ENCODE measurements at places on chromosomes 7 and 10.

DNA sequence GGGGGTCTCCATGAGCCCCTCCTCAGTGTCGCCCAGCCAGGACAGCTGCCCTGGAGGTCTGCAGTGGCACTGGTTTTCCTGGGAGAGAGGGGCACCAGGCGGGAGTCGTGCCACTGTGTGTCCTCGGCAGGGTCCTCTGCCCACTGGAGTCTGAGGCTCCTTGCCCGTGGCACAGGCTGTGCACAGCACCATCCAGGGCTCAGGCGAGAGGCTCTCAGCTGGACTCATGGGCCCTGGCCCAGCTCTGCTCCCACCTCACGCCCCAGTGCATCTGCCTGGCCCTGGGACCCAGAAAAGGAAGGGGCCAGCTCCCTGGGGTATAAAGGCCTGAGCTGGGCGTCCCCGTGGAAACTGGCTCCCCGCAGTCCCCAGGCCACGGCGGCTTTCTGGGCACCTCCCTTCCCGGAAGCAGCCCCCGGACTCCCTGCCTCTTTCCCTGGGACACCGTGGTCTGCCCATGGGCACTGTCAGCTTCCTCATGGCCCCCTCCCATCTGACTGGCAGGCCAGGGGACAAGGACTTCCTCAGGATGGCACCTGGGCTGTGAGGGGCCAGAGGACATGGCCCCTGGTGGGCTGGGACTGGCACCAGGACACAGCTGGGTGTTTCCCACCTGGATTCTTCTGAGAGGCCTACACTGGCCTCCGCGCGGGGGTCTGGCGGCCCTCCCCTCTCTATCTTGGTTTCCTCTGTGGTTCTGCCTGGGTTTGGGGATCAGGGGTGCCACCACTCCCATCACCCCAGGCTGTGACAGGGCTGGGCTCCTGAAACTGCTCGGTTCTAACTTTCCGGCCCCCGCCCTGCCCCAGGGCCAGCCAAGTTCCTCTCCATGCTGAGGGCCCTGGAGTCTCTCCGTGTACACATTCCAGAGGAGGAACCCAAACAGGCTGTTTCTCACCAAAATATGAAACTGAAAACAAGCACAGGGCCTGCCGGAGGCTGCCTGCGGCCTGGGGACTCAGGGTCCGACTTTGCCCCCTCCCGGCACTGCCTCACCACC is 5.5 kb downstream of the FOXL3 start:
- DNase-seq: no peak

- DNase-seq: no peak
Measured at GRCh38 chr10:10490581-10490980, 527.1 kb upstream of the CELF2 start.

DNA sequence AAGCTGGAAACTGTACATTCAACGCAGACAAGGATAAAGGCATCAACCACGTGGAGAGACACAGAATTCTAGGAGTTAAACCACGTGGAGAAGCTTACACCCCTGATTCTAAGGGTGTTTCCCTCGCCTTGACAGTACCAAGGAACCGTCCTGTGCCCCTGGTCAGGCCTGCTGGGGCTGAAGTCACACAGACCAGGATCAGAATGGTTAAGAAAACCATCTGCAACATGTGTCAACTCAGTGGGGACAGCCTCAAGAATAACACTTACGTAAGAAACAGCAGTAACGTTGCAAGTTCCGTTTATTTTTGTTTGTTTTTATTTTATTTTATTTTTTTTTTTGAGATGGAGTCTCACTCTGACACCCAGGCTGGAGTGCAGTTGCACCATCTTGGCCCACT is 55.6 kb downstream of the CHST15 start:
- no peak for DNase-seq

DNA sequence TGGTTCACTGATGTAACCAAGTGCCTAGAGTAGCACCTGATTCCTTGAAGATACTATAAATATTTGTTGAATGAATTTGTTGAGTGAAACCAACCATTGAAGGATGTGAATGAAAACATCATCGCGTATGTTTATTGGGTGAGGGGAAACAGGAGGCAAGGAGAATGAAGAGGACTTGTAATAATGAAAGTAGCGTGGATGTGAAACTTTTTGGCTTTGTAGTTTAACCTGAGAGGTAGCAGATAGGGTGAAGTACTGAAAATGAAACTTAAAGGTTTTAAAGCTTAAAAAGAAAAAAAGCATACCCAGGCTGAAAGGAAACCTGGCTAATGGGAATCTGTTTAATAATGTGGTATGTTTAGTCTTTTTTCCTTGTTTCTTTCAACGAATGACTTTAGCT is 5.2 kb downstream of the CCNY start:
- DNase-seq: no peak

DNA sequence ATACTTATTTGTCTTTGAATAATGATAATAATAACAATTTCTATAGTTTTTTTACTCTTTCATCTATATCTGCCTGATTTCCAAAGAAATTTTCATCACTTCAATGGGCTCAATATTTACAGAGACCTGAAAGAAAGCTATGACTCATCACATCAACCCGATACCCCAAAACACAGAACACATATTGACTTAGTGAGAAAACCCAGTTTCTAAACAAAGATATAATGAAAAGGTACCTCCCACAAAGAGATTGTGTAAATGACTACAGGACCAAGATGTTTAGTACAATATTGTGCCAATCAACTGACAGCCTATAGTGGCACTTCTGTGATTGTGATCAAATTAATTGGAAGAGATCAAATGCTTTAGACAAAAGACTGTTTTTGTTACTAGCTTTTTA is 133.9 kb downstream of the PCDH15 start:
- no peak for DNase-seq

- DNase-seq: no peak
Measured at GRCh38 chr7:28629216-28629842, 217.0 kb downstream of the CREB5 start.

DNA sequence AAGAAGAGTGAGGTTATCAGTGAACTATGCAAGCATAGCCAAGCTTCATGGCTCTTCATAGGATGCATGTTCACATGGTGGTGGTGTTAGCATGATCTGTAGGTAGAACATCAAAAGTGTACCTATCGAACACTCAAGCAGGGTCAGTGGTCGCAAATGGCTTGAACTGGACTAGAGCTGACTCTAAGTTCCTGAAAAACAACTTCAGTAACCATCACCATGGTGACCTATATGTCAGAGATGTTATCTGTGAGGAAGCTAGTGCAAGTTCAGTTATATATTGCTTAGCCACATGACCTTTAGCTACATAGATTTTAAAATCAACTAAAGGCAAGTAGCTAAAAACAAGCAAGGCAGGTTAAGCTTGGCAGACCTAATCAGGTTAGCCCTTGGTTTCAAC is 163.1 kb upstream of the AGR3 start:
- no peak for DNase-seq

DNA sequence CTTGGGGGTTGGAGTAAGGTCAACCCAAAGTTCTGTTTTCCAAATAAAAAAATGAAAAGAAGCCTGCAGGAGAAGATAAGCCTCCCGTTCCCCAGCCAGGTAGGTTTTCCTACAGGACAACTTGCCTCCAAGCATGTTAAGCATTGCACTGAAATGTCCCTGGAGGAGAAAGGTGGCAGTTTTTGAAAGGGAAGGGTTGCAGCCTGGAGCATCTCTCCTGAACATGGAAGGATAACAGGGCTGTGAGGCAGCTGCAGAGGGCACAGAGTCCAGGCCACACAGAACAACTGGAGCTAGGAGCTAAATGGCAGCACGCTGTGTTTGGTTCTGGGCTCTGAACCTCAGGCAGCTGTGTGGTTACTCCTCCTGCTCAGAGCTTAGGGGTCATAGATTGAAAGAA is 452.9 kb downstream of the TCERG1L start:
- no peak for DNase-seq

GRCh38 chr7:40586197-40586596 is 451.4 kb downstream of the SUGCT start:
- DNase-seq: no peak

DNA sequence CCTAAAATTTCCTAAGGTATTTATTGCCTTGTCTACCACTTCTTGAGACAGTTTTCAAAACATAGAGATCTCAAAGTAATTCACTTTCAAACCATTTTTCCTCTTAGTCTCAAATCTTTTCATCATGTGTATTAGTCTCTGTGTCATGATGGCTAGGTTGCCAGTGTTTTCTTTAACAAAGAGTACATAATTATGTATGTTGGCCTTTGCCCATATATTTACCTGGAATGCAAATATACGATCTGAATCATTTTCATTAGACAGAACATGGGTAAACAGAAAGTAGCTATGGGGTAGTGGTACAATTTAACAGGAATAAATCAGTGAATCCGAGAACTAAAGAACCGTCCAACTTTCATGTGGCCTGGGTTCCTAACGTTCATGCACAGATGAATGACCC is 852.1 kb upstream of the MBL2 start:
- DNase-seq: no peak

DNA sequence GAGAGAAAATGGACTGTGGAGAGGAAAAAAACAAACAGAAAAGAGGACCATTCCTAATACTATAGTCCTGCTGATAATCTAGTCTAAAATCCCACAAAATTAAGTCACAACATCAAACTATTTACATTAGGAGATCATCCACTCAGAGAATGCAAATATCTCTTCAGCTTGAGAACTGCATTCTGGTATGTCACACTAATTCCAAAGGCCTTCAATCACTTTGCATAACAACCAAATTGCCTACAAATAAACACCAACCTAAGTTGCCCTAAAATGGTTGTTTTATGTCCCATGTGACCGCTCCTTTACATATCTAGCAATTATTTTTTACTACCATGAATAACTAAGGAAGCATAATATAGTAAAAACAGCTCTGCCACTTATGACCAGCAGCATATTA is 264.3 kb downstream of the CACNA2D1 start:
- no peak for DNase-seq

DNA sequence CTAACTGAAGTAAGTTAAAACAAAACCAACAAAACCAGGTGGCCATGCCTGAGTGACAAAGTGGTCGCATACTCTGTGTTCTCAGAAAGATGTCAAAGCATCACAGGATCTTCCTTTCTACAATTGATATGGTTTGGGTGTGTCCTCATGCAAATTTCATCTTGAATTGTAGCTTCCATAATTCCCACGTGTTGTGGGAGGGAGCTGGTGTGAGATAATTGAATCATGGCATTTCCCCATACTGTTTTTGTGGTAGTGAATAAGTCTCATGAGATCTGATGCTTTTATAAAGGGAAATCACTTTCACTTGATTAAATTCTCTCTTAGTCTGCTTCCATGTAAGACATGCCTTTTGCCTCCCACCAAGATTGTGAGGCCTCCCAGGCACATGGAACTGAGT is 465.7 kb downstream of the PCDH15 start:
- DNase-seq: no peak

GRCh38 chr7:11332865-11333228 is 359.2 kb downstream of the PHF14 start:
- DNase-seq: no peak

GRCh38 chr10:113937756-113938155 is 83.3 kb downstream of the NHLRC2 start:
- no peak for DNase-seq

DNA sequence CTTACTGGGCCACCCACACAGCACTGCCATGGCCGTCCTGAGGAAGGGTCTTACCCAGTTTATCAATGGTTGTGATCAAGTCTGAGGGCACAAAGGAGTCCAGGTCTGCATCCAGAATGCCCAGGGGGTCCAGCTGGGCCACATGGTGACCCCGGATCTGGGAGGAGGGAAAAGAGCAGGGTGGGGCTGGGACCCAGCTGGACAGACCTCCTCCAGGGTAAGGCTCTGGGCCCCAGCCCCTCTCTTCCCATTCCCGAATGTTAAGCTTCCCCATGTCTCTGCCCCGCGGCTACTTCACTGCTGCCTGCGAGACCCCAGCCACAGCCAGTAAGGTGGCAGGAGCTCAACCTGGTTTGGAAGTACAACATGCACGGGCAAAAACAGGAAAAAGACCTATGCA is 9.5 kb downstream of the OGDHL start:
- no peak for DNase-seq

GRCh38 chr10:23472181-23472580 is 33.3 kb downstream of the OTUD1 start:
- DNase-seq: no peak

GRCh38 chr10:124222988-124223710 is 129.8 kb upstream of the CHST15 start:
- no peak for DNase-seq

DNA sequence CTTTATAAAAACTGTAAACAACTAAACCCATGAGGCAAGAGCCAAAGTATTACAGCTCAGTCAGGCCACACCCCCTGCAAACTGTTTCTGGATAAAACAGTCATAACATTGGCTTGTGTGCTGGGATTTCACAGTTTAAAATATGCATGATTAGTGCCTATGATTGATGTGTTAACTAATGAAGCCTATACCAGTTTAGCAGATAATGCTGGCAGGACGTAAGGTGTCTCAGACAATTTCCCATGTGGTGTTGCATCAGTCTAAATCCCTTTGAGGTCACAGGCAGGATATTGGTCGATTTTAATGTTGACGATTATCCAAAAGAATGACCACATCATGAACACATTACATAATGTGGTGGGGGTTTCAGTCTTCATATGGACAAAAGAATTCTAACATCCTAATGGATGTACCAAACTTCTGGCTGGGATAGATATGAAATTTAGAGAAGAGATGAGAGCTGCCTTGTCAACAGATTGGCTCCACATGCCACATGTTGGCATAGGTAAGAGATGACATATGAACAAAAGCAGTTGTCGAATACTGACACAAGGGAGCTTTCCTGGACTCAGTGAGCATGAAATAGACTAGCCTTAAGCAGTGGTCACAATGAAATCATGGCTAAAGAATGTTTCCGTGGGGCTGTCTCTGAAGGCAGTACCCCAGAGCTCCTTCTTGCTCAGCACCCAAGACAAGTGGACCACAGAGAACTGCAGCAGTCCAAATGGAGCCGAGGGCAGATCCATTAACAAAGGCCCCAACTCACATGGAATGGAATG is 445.6 kb downstream of the GFRA1 start:
- DNase-seq: no peak

DNA sequence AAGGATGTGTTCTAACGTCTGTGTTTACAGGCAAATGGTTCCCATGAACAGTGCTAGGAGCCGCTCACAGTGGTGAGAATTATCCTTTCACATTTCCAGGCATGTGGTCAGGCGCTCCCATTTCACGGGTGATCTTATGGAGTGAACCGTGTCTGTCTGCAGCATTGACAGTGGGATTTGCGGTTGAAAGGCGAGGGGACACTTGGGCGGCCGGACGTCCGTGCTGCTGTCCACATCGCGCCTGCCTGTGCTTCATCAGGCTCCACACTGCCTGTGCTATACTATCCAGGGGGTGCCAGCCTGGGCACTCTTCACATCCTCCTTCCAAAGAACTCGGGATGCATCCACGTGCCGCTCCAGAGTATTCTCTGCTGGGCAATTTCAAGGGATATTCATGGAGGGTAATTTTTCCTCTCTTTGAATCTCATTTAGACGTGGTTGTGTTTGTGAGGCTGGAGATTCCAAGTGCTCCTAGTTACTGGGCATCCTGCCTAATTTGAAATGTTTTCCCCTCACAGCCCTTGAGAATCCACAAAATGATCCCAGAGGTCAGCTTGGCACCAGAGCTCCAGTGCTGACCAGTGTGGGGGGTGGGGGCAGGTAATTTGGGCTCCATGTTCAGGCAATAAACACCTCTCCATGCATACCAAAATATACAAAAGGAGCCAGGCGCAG is 61.9 kb upstream of the EBF3 start:
- no peak for DNase-seq

- no peak for DNase-seq
Measured at GRCh38 chr7:137977173-137977572, 24.7 kb downstream of the CREB3L2 start.

GRCh38 chr7:31074120-31074383 is 21.9 kb downstream of the ADCYAP1R1 start:
- DNase-seq: no peak

- DNase-seq: no peak
Measured at GRCh38 chr10:115024371-115024770, 68.8 kb upstream of the ATRNL1 start.

Data from substantia nigra (tissue), 51 donors.